ENCODE measurements at places on chromosomes 3 and 15. TPM values are rescaled to one million over a fixed set of nuclear protein-coding genes. Genes with fewer than 3 reads are reported as not detected.

The PLA2G4E gene
- not detected for total RNA-seq

The RTP4 gene
- not detected for total RNA-seq

The PAQR5 gene
- 4.6 TPM for total RNA-seq

The FBXL22 gene
- 33.3 TPM for total RNA-seq

The FBN1 gene
- 104 TPM for total RNA-seq

The GATA2 gene
- total RNA-seq, result 7.5 TPM

The C3orf52 gene
- 59.0 TPM for total RNA-seq

- DNase-seq, result no peak
Observed at GRCh38 chr3:16183601-16184270, 9.3 kb downstream of the GALNT15 start.

GRCh38 chr3:122688996-122689395 is 8.4 kb downstream of the PARP14 start:
- no peak for DNase-seq

DNA sequence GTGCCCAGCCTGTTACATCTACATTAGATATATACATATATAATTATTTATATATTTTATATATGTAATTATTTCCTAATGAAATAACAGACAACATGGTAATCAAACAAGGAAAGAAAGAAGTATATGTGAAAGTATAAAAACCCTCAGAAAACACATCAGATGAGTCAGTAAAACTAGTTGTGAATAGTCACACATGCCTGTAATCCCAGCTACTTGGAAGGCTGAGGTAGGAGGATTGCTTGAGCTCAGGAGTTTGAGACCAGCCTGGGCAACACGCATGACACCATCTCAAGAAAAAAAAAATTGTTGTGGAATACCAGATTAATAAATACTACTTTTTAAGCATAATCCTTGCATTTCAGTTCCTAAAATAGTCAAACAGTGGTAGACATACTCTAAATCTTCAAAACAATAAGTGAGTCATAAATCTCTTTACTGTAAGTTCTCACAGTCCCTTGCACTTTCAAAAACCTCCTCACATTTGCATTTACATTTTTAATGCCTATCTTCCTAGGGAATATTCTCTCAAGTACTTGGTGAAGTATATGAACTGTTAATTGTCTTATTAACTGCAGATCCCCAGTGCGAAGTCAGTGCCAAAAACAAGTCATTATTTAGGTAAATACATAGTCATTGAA is 106.5 kb downstream of the MYO9A start:
- DNase-seq, result no peak

DNA sequence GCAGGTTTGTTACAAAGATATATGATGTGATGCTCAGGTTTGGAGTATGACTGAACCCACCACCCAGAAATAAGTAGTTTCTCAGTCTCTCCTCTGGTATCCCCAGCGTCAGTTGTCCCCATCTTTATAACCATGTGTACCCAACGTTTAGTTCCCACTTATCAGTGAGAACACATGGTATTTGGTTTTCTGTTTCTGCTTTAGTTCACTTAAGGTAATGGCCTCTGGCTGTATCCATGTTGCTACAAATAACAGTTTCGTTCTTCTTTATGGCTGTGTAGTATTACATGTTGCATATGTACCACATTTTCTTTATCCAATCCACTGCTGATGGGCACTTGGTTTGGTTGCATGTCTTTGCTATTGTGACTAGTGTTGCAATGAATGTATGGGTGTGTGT is 132.3 kb downstream of the LMLN start:
- DNase-seq, result no peak

DNA sequence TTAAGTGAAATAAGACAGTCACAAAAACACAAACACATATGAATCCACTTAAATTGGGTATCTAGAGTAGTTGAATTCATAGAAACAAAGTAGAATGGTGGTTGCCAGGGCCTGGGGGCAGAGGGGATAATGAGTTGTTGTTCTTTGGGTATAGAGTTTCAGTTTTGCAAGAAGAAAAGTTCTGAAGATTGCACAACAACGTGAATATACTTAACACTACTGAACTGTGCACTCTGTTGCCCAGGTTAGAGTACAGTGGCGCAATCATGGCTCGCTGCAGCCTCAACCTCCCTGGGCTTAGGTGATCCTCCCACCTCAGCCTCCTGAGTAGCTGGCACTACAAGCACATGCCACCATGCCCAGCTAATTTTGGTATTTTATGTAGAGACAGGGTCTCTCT is 14.9 kb downstream of the GRAMD2A start:
- DNase-seq, result no peak

DNA sequence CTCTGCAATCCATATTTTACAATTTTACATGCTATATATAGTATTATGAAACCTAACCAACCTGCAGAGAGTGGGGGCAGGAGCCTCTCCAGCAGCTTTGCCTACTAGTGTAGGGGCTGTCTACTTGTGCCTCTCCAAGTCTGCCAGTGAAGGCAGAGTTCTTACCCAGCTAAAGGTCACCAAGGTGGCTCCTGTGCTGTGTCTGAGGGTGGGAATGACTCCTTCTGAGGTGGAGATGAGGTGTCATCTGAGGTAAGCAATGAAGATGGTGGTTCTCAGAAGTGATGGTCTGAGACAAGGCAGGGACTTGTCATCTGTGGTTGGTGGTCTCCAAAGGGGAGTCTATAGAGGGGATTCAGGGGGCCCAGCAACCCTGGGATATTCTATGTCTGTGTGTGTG is 47.5 kb downstream of the SACM1L start:
- no peak for DNase-seq

DNA sequence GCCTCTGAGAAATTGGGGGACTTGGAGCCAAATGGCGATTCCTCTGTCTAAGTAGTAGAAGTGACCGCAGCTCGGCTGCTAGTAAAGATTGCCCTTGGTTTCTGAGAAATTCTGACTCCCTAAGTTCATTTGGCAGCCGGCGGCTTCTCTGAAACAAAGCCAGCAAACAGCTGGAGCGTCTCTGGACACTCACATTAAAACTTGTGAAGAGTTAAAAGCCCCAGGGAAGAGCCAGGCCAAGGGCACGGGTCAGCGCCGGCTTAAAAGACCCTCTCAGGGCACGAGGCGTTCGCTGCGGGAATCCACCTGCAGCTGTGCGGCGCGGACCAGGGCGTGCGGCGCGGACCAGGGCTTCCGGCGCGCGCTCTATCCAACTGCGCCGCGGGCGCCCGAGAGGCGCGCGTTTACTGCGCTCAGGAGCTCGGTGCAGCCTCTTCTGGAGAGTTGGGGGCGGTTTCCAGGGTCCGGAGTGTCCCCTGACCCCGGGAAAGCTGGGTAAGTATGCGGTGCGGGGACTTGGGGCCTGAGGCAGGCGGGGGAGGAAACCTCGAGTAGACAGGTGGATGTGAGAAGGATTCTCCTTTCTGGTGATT is at the start of gene COL6A5:
TSS of gene COL6A5 (plus strand) at position 186 of the 593 bp plus-strand sequence. CDS start 27,967 bp downstream, outside the sequence.
- no peak for DNase-seq

GRCh38 chr15:94855409-94856266 is 624.3 kb downstream of the MCTP2 start:
- DNase-seq, result no peak

- DNase-seq, result no peak
Observed at GRCh38 chr3:150825192-150825915, 62.4 kb upstream of the SIAH2 start.

DNA sequence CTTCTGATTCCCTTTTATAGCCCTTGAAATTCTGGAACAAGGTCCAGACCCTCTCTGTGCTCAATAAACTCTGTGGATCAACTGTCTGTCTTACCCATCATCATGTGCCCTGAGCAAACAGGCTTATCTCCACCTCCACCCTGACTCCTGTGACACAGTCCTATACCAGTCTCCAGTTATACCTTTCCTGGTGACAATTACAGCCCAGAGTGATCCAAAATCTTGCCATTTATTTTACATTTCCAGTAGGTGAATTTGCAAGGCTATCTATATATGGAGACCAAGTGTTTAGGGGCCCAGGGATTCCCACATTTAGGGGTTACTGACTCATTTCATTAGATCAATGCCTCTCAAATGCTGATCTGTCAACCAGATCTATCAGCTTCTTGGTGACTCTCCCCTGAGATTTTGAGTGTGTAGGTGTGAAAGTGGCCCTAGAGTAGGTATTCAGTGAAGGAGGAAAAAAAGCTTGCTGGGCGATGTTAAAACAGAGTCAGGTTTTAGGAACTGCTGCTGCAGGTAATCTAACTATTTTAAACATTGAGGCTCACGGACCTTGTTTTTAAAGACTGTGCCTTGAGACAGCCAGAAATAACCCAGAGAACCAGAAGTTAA is 229.6 kb upstream of the WNT5A start:
- no peak for DNase-seq

GRCh38 chr3:169245631-169246030 is 417.9 kb downstream of the MECOM start:
- DNase-seq, result no peak

GRCh38 chr15:66309828-66310227 is 16.5 kb downstream of the DIS3L start:
- no peak for DNase-seq

DNA sequence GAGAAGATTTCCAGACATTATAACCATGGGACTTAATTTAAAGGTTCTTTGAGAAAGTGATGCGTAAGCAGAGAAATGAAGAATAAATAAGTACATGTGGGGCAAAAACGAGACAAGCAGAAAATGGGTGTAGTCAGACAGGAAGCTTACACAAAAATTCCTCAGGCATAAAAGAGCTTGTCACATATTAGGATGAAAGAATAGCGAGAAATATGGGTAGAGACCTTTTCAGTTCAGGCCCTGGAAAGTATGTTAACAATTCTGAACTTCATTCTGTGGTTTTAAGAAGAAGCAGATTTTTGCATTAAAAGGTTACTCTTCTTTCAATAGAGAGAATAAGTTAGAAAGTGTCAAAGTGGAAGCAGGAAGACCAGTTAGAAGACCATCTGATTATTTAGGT is 352.4 kb downstream of the ROBO1 start:
- DNase-seq, result no peak

GRCh38 chr15:62171882-62172281 is 6.8 kb upstream of the C2CD4B start:
- no peak for DNase-seq

DNA sequence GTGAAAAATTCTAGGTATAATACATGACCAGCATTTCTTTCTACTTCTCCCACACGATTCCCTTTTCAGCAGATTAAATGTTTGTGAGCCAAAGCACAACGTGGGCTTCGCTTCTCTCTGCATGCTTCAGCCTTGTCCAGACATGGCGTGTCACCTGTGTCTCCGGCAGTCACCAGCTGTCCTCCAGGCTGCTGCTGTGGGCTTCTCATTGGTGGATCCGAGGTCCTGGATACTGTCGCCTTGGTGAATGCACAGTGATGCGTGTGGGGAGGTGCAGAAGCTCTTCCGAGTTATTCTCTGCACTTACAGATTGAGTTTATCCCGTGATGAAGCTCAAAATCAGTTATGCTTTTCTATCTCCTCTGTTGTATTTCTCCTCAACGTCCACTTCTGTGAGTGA is 23.0 kb upstream of the GOLGA8J start:
- no peak for DNase-seq

DNA sequence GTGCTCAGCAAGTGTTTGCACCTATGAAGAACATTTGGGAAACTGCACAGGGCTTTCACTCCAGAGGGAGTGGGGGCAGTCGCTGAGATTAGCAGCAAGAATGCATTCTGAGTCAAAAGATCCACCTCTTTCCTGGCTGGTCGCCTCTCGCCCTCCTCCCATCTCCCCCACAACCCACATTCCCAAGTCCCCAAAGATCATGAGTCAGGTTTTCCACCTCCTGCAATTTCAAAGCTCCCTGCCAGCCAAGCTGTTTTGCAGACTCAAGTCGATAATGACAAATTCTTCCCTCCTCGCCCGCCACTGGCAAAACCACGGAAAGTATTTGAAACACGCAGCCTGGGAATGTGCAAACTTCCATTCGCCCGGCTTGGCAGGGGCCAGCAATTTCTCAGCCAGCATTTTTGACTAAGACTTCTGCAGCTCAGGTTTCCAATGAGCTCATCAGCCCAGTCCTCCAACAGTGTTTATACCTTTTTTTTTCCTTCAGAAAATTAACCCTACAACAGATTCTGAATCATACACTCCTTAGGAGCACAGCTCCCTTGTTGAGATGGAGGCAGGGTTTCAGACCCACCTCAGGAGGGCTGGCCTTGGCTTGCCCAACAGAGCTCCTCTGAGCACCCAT is 181.4 kb downstream of the SMAD6 start:
- peak; percentile 86 for DNase-seq

GRCh38 chr3:136909187-136909586 is 47.2 kb downstream of the NCK1 start:
- DNase-seq, result no peak

- DNase-seq, result no peak
Observed at GRCh38 chr3:177141471-177141870, 55.8 kb downstream of the TBL1XR1 start.

- no peak for DNase-seq
Observed at GRCh38 chr3:185399737-185400667, 37.1 kb downstream of the MAP3K13 start.

- DNase-seq, result peak; percentile 41
Observed at GRCh38 chr15:57747206-57747896, 40.8 kb downstream of the POLR2M start.

DNA sequence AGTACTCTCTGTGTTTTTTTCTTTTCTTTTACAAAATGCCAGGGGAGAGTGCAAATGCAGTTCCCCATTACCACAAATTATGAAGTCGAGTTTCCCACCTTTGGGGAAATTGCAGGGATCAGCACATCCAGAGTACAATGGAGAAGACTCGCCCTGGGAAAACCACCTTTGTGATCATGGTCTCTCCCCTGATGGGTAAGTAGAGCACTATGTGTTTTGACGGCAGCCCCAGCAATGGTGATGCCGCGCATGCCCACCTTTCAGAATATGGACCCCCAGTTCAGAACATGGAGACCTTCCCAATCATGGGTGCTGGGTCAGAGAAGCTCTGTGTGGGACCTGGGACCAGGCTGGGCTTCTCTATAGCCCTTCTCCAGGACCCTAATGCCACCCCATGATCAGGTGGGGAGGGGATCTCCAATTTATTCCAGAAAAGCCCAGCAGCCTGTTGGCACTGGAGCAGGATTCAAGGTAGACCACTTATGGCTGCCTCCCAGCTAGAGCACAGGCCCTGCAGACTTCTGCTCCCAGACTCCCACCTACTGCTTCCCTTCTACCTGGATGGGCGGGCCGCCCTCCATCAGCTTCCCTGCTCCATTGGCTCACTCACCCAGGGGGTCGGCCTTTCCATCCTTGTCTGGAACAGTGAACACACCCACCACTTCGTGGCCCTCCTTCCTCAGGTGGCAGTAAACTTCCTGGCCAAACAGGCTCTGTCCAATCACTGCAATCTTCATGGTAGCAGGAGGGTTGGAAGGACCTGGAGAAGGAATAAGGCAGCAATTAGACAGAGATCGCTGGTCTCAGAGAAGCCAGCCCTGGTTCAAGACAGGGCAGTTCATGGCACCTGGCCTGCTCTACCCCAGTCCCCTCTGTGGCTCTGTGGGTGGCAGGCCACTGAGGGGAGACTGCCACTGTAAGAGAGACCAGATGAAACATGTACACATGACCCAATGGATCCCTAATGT is 19.9 kb downstream of the ALDH1L1 start:
- no peak for DNase-seq

DNA sequence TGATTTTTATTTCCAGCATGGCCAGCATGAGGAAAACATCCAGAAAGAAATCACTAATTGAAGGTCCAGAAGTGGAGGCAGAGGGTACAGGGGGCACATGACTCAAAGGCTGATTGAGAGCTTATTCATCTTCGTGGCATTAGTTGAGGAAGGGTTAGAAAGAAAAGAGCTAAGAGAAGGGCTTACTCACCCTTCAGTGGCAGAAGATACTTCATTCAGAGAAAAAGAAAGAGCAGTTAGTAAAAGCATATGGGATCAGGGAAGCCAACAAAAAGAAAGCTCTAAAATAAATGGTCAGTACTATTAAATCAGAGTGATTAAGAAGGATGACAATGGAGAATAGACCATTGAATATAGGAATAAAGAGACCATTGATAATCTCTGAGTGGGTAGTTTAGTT is 25.2 kb downstream of the GAP43 start:
- no peak for DNase-seq
